PC-3 (cell line): ENCODE measurements at places on chromosomes 7 and 10.

- DNase-seq: no peak
These were observed 125.8 kb downstream of the FAM107B start for GRCh38 chr10:14648946-14649345.

DNA sequence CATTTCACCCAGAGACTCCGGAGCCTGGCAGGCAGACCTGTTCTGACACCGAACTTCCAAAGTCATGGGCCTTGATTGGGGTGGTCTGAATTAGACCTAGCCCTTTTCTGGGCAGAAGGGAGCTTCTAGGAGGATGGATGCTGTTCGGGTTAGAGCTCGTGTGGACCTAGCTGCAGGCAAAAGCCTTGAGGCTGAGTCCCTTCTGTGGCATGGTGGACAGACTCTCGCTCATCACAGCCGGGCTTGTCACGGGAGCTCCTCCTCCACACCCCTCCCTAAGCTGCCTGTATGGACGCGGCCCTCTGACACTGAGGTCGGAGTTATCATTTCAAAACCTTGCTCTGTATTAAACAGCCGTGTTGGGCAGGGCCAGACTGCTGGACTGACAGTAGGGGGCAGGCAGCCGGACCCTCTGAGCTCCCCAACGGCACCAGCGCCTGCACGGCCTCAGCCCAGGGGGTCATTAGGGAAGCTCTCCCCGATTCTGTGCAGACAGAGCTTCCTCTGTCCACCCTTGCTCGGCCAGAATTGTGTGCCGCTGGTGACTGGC is 2.2 kb downstream of the IRF5 start:
- DNase-seq: no peak

DNA sequence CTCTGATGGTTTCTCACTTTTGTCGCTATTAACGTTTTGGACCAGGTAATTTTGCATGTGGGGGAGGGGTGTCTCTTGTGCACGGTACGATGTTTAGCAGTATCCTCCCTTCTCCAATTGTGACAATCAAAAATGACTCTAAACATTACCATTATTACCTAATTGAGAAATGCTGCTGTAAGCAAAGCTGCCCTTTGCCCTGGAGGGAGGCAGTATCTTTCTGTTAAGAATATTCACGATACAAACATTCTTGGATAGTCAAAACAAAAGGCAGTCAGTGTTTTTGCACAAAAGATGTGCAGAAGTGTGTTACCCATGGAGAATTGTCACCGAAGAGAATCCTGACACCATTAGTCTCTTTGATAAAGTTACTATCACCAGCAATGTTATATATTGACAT is 9.6 kb downstream of the MALSU1 start:
- DNase-seq: no peak

- DNase-seq: no peak
These were observed 24.0 kb upstream of the ABLIM1 start for GRCh38 chr10:114682121-114682520.

- no peak for DNase-seq
These were observed 54.8 kb upstream of the AGBL3 start for GRCh38 chr7:134931487-134931886.

DNA sequence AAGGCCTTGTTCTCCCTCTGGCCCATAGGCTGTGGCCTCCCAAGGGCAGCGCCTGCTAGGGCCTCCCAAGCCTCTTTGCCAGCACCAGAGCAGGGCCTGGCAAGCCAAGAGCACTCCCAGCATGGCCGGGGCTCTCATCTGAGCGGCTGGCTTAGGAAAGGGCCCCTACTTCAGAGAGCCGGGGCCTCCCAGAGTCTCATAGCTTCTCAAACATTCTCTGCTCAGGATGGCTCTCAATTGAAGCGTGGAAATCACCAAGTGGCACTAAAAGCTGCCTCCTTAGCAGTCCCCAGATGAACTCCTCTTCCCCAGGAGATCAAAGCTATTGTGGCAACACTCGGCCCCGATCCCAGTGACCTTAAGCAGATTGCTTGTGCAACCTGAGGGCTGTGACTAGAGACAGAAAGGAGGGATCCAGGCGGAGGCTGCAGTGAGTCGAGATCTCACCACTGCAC is 69.4 kb downstream of the FAM53B start:
- DNase-seq: no peak
